ENCODE measurements at places on chromosomes 3 and 15. TPM values are rescaled to one million over a fixed set of nuclear protein-coding genes. Genes with fewer than 3 reads are reported as not detected.

The TMEM108 gene
- total RNA-seq: 4.8 TPM

The SCN11A gene
- 1.4 TPM for total RNA-seq

The POLQ gene
- total RNA-seq: 12.2 TPM

The IL20RB gene
- 0.56 TPM for total RNA-seq

The CADM2 gene
- total RNA-seq: 11.4 TPM

The RLBP1 gene
- not detected for total RNA-seq

DNA sequence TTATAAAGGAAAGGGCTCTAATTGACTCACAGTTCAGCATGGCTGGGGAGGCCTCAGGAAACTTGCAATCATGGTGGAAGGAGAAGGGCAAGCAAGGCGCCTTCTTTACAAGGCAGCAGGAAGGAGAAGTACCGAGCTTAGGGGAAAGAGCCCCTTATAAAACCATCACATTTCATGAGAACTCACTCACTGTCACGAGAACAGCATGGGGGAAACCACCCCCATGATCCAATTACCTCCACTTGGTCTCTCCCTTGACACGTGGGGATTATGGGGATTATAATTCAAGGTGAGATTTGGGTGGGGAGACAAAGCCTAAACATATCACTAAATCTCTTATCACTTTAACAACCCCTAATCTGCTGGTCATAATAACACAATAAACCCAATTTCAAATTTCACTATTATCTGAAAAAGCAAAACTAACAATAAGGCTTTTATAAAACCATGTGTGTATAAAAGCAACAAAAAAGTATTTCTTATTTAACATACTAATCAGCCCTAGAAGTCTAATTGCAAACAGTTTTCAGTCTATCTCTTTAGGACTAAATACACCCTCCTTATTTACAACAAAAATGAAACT, 43.2 kb downstream of the SCAPER start:
- no peaks in the 10 kb centered on the region for H3K27me3 ChIP-seq
- no peak overlapping the region for H3K27ac ChIP-seq
- no peak overlapping the region for H3K4me3 ChIP-seq
- H3K36me3 ChIP-seq: no peaks in the 10 kb centered on the region
- no peak for DNase-seq

GRCh38 chr3:118626453-118626852, 408.2 kb downstream of the IGSF11 start:
- H3K27me3 ChIP-seq: peaks cover 2% of the 10 kb centered on the region
- peaks cover 9% of the 10 kb centered on the region for H3K4me1 ChIP-seq
- no peaks in the 10 kb centered on the region for H3K36me3 ChIP-seq
- H3K4me3 ChIP-seq: no peak overlapping the region

- DNase-seq: no peak
- no peaks in the 10 kb centered on the region for H3K4me1 ChIP-seq
- peaks cover 8% of the 10 kb centered on the region for H3K27me3 ChIP-seq
- H3K27ac ChIP-seq: no peak overlapping the region
- no peak overlapping the region for H3K4me3 ChIP-seq
These were observed 132.2 kb downstream of the KLF13 start for GRCh38 chr15:31458596-31459399.

GRCh38 chr3:34073961-34074360, 275.5 kb downstream of the PDCD6IP start:
- peaks cover 6% of the 10 kb centered on the region for H3K27me3 ChIP-seq
- H3K4me3 ChIP-seq: no peak overlapping the region
- peaks cover 7% of the 10 kb centered on the region for H3K4me1 ChIP-seq
- no peaks in the 10 kb centered on the region for H3K36me3 ChIP-seq

DNA sequence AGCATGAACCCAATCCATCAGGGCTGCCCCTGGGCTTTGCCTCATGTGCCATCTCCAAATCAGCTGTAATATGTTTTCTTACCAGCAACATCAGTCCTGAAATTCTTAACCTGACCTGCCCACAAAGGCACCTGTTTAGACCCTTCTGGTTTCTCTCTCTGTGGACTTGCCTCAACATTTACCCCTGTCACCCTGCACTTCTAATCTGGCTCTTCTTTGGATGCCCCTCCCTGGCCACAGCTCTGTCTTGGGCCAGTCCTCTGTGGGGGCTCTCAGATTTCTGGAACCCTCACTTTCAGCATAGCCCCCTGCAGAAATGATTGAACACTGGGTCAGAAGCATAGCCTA, 168.7 kb upstream of the STAC start:
- no peak overlapping the region for H3K27ac ChIP-seq
- H3K36me3 ChIP-seq: no peaks in the 10 kb centered on the region
- no peak for DNase-seq
- peaks cover 8% of the 10 kb centered on the region for H3K4me1 ChIP-seq
- peaks cover 21% of the 10 kb centered on the region for H3K27me3 ChIP-seq
- no peak overlapping the region for H3K4me3 ChIP-seq

GRCh38 chr3:188756241-188756640, 415.5 kb upstream of the TPRG1 start:
- H3K4me3 ChIP-seq: no peak overlapping the region
- H3K27me3 ChIP-seq: no peaks in the 10 kb centered on the region

DNA sequence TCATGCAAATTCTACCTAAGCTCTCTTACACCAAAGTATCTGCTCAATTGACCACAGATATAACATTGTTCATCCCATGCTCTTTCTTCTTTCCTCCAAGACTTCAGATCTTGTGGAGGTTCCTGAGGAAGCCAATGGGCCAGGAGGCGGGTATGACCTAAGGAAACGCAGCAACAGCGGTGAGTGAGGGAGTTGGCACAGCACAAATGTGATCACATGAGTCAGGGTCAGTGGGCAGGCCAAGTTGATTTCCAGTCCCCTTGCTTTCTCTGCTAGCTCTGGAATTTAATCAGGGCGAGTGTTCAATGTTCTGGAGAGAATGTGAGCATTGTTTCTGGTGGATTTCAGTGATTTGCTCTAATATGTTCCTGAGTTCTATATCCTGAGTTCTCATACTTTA, 112.7 kb downstream of the STAC start:
- H3K36me3 ChIP-seq: no peaks in the 10 kb centered on the region
- DNase-seq: no peak
- H3K4me3 ChIP-seq: no peak overlapping the region

DNA sequence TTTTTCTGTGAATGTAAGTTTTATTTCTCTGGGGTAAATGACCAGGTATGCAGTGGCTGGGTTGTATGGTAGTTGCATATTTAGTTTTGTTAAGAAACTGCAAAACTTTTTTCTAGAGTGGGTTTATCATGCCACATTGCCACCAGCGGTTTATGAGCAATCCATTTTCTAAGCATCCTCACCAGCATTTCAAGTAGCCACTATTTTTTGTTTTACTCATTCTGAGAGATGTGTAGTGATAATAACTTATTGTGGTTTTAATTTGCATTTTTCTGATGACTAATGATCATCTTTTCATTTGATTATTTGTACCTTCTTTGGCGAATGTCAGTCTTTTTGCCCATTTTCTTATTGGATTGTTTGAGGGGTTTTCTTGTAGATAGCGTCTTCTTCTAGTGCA, 56.2 kb downstream of the SPRED1 start:
- H3K4me1 ChIP-seq: no peaks in the 10 kb centered on the region
- H3K4me3 ChIP-seq: no peak overlapping the region
- no peak for DNase-seq
- no peak overlapping the region for H3K27ac ChIP-seq

DNA sequence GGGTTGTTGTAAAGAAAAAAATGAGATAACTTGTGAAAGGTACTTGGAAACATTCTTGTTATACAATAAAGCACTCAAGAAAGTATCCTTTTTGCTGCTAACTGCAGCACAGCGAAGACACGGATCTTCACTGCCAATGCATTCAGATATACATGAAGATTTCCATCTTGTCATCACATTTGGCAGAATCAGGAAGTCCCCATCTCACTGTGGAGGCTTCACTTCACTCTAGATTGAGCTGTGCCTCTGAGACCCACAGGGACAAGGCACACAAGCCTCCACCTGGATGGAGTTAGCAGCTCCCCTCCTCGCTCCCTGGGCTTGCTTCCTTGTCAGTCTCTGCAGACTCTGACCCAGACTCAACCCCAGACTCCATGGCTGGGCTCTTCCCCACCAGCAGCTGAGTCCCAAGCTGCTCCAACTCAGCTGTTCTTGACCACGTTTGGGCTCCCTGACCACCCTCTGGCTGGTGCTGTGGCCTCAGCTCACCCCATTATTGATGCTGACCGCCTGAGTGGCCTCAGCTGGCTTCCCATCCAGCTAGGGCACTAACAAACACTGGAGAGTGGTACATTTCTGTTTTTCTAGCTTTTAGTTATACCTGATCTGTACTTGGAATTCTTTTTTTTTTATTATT, 45.4 kb upstream of the SMAD3 start:
- peaks cover 5% of the 10 kb centered on the region for H3K27me3 ChIP-seq
- peaks cover 15% of the 10 kb centered on the region for H3K4me1 ChIP-seq
- no peak overlapping the region for H3K27ac ChIP-seq
- no peak overlapping the region for H3K4me3 ChIP-seq
- no peak for DNase-seq

DNA sequence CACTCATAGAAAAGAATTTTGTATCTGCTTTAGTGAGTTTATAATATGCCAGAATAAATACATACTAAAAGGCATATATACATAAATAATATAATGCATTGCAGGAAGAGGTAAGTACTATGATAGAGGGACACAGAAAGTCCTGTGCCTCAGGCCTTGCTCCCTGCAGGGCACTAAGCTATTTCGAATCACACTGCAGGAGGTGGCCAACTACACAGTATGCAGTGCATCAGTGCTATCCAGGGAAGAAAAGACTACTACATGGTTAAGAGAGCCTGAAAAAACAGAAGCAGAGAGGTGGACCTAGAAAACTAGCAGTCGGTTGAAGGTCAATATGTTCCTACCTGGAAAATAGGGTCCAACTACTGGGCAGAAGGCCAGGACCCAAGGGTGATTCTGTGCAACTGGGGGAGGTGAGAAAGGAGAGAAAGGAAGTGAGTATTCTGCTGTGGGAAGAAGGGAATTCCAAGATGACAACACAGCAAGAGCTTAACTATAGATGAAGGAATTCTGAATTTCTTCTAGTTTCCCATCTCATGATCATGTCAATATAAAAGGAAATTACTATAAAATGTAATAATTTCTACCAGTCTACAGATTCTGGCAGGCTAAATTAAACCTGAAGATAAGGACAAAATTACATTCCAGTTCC, 218.0 kb downstream of the ZBTB20 start:
- no peaks in the 10 kb centered on the region for H3K4me1 ChIP-seq
- no peak overlapping the region for H3K27ac ChIP-seq
- no peak overlapping the region for H3K4me3 ChIP-seq
- H3K36me3 ChIP-seq: no peaks in the 10 kb centered on the region

DNA sequence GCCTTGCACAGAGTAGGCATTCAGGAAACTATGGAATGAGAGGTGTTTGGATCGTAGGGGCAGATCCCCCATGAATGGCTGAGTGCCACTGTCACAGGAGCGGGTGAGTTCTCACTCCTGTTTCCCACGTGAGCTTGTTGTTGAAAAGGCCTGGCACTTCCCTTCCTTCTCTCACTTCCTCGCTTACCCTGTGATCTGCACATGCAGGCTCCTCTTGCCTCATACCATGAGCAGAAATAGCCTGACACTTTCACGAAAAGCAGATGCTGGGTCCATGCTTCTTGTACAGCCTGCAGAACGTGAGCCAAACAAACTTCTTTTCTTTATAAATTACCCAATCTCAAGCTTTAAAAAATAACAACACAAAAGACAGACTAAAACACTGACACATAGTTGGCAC, 55.4 kb downstream of the AGBL1 start:
- H3K27me3 ChIP-seq: peaks cover 9% of the 10 kb centered on the region
- no peak for DNase-seq
- no peak overlapping the region for H3K4me3 ChIP-seq
- H3K36me3 ChIP-seq: no peaks in the 10 kb centered on the region

DNA sequence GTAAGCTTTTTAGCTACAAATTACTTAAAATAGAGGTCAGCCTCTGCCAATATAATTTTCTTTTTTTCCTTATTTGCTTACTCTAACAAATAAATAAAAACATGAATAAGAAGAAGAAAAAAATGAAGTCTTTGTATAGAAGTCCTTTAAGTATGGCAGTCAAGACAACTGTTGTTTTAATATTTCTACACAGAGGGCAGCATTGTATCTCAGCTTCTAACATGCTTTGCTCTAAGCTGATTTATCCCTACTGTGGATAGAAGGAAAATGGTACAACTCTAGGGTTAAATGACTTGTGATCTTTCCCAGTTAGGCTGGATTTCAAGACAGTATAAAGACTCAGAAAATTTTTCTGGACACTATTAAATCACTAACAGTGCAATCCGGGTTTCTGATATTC, 104.3 kb upstream of the MEIS2 start:
- DNase-seq: no peak
- H3K36me3 ChIP-seq: no peaks in the 10 kb centered on the region
- no peaks in the 10 kb centered on the region for H3K4me1 ChIP-seq
- H3K4me3 ChIP-seq: no peak overlapping the region

DNA sequence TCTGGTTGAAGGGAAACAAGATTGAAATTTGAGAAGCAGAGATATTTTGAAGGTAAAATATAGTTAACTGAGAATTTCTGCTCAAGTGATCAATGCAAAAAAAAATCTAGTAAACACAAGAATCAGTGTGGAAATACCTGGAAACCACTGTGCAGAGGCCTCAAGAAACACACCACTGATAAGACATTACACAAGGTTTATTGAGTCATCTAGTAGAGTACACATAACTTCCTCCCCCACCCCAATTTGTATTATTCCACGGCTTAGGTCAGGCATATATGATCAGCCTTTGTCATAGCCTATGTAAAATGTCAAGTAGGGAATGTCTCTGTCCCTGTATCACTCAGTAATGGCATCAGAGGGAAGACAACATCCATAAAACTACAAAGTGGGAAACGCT, 447.8 kb upstream of the BCHE start:
- H3K27ac ChIP-seq: no peak overlapping the region
- H3K4me1 ChIP-seq: peaks cover 4% of the 10 kb centered on the region
- H3K4me3 ChIP-seq: no peak overlapping the region
- DNase-seq: no peak

DNA sequence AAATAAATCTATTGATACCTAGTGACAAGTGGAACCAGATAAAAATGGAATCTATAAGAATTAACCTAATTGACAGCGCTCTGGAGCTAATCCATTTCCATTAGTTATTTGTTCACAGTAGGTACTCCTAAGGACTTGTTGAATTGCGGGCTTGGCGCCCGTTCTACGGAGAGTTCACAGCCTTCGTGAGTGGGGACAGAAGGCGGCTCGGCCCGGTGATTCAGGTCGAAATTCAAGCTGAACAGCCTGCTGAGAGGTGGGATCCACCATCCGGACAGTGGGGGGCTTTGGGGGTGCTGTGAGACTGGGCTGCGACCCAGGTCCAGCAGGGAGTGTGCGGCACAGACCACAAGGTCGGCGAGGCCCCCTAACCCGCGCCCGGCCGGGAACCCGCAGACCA, 779 bp upstream of the CTNNB1 start:
- H3K27ac ChIP-seq: peak overlapping the region; percentile 93
- peaks cover 21% of the 10 kb centered on the region for H3K4me1 ChIP-seq
- H3K4me3 ChIP-seq: peak overlapping the region; percentile 92
- H3K36me3 ChIP-seq: peaks cover 4% of the 10 kb centered on the region
- no peak for DNase-seq

- no peaks in the 10 kb centered on the region for H3K36me3 ChIP-seq
- H3K4me3 ChIP-seq: no peak overlapping the region
- H3K27ac ChIP-seq: no peak overlapping the region
- no peak for DNase-seq
- H3K4me1 ChIP-seq: peaks cover 5% of the 10 kb centered on the region
These were observed 145.7 kb upstream of the PLAAT1 start for GRCh38 chr3:193095366-193095765.

GRCh38 chr15:100158356-100158755, 183.4 kb downstream of the ADAMTS17 start:
- H3K4me3 ChIP-seq: no peak overlapping the region
- no peak overlapping the region for H3K27ac ChIP-seq
- peaks cover 4% of the 10 kb centered on the region for H3K36me3 ChIP-seq
- DNase-seq: no peak
- H3K27me3 ChIP-seq: no peaks in the 10 kb centered on the region
